ENCODE measurements at places on chromosomes 2 and 18. TPM values are rescaled to one million over a fixed set of nuclear protein-coding genes. Genes with fewer than 3 reads are reported as not detected.

The TWIST2 gene
- total RNA-seq = 62.1 TPM

The MAT2A gene
- 230 TPM for total RNA-seq

DNA sequence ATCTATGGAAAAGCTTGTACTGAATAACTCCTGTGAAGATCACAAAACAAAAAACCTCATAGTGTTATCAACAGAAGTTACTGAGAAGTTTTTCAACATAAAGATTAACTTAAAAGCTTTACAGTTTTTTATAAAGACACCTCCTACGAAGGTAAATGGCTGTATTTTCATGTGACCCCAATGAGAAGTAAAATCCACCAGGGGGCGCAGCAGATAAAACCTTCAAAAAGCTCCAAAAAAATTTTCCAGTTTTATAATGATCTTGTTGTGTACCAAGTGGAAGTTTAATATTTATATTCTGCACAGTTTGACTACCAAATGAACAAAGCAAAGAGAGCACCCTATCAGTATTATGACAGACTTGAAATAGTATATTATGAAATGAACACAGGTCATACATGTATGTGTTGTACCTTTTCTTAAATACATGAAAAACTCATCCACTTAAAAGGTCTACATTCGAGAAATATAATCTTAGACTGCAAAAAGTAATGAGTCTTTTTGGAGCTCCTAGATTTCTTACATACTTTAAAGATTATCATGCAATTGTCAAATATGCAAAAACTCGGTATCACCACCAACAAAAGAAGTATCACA, 38.5 kb downstream of the PNO1 start:
- H3K27ac ChIP-seq = no peak overlapping the region
- DNase-seq = no peak

DNA sequence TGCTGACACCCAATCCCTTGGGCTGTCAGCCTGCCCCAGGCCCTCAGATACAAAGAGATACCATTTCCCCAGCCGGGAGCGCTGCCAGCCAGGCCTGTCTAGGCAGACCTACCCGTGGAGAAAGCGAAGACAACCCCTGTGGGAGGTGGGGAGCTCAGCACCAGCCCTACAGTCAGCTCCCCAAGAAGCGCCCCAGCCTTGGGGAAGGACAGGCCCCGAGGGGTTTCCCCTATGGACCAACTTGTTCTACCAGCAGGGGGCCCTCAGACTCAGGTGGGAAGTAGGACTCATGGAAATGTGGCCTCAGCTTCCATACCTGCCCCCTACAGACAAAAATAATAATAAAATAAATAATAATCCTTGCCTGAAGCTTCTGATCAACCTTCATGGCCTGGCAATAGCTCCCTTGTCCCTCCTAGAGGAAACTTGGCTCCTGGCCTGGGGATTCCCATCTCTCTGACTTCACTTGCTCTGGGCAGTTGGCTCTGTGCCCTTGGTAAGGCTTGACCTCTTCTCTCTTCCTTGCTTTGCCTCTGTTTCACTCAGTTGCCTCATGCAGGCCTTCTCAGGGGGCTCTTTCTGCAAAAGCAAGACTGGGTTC, 7.0 kb downstream of the SLC35F6 start:
- H3K36me3 ChIP-seq = peaks cover 12% of the 10 kb centered on the region
- H3K27ac ChIP-seq = peak overlapping the region; percentile 56
- peaks cover 38% of the 10 kb centered on the region for H3K4me1 ChIP-seq
- H3K4me3 ChIP-seq = no peak overlapping the region

DNA sequence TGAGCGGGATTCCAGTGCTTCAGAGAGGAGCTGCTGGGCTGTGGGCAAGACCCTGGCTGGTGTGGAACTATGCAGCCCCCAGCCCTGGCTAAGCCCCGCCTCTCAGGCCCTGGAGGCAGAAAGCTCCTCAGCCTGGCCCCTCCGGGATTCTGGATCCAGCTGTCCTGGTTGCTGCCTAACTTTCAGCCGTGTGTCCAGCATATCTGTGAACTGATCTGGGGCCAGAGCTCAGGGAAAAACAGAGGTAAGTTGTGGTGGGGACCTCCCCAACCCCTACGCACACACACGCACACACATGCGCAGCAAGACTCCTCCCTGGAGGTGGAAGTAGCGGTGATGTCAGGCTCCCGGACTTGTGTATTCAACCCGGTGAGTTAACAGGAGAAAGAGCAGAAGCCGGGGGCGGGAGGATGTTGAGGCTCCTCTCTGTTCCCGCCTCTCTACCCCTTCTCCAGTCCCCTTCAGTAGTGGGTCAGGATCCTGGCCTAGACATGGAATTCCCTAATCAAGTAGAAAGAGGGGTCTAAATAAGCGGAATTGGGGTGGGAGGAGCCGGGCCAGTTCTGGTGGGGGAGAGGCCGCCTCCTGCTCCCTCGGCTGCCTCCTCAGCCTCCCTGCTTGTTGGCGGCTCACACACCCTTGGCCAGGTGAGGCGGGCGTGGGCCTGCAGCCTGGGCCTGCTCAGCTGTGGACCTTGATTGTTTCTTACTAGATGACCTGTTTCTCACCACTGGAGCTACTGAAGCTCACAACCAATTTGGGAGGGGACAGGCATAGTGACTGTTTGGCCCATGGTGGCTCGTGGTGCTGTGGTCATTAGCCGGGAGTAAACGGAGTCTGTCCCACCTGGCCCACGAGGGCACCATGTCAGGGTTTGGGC, 33.4 kb downstream of the SIX2 start:
- H3K27ac ChIP-seq = no peak overlapping the region
- no peaks in the 10 kb centered on the region for H3K36me3 ChIP-seq
- no peaks in the 10 kb centered on the region for H3K4me1 ChIP-seq
- no peaks in the 10 kb centered on the region for H3K27me3 ChIP-seq
- H3K4me3 ChIP-seq = no peak overlapping the region
- no peak for DNase-seq

DNA sequence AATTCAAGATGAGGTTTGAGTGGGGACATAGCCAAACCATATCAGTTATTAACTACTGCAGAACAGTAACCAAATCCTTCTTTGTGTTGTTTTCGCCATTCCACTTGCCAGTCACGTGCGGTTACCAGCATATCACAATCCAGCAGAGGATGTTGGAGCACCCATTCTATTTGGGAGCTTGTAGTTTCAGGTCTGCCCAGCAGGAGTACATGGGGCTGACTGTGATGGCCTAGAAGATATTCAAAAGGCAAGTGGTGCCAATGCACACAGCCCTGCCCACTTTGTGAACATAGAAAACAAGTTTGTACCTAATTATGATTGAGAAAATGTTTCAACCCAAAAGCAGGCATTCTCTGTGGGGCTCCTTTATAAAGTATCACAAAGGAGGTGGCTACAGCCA, 57.0 kb downstream of the ZNF519 start:
- H3K36me3 ChIP-seq = no peaks in the 10 kb centered on the region
- no peak overlapping the region for H3K4me3 ChIP-seq

GRCh38 chr2:3959372-3959771, 256.0 kb downstream of the DCDC2C start:
- DNase-seq = no peak
- no peaks in the 10 kb centered on the region for H3K36me3 ChIP-seq
- no peak overlapping the region for H3K27ac ChIP-seq
- no peaks in the 10 kb centered on the region for H3K27me3 ChIP-seq
- no peak overlapping the region for H3K4me3 ChIP-seq
- no peaks in the 10 kb centered on the region for H3K4me1 ChIP-seq

GRCh38 chr2:240831594-240832204, 11.7 kb upstream of the KIF1A start:
- H3K36me3 ChIP-seq = no peaks in the 10 kb centered on the region
- DNase-seq = no peak
- peaks cover 13% of the 10 kb centered on the region for H3K4me1 ChIP-seq
- H3K27me3 ChIP-seq = no peaks in the 10 kb centered on the region
- no peak overlapping the region for H3K27ac ChIP-seq

DNA sequence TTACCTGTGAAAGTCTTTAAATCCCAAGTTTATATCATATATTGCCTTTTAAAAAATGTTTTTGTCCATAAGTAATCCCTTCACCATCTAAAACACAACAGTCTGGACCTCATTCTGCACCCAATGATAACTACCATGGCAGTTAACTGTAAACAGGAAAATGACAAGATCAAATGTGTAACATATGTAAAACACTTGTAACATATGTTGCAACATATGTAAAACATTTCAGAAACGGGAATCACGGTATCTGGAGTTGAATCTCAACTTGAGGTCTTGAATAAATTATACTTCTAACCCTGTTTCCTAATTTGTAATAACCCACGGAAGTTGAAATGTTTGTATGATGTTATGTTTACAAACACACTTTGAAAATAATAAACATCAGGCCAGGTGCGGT, 6.2 kb downstream of the LRPPRC start:
- no peak for DNase-seq
- no peak overlapping the region for H3K4me3 ChIP-seq
- no peak overlapping the region for H3K27ac ChIP-seq
- no peaks in the 10 kb centered on the region for H3K27me3 ChIP-seq
- peaks cover 13% of the 10 kb centered on the region for H3K36me3 ChIP-seq

DNA sequence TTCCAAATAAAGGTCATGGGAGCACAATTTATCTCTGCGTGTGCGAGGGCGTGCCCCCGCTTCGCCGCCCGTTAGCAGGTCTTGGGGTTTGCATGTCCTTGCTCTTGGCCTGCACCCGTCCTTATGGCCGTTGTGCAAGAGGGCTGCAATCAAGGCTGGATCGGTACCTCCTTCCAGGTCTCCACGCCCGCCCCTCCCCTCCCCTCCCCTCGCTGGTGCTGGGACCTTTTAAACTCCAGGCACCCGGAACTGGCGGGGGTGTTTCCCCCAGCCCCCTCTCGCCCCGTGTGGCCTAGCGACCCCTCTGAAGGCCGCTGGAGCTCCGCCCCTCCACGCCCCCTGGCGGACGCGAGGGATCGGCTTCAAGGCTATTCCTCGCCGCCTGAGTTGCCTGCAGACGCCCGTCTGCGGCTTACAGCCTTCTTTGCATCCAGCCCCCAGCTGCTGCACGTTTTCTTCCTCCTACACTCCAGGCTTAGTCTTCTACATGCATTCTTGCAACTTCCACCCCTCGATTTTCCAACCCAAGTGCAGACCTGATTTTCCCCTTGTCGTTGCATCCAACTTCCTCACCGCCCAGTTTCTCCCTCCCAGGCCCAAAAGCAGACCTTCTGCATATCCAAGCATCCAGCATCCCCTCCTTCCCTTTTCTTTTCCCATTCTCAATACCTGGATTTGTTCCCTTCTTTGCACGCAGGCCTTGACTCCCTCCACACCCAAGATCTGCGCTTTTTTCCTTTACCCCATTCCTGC, 577 bp downstream of the IDH1 start:
- peak overlapping the region; percentile 81 for H3K4me3 ChIP-seq
- H3K27ac ChIP-seq = peak overlapping the region; percentile 77
- no peaks in the 10 kb centered on the region for H3K27me3 ChIP-seq
- H3K36me3 ChIP-seq = peaks cover 4% of the 10 kb centered on the region
- DNase-seq = peak; percentile 14

All from thoracic aorta (tissue), 2 donors.